Pancreas (tissue), 10 donors: ENCODE measurements at places on chromosomes 3 and 15. TPM values are rescaled to one million over a fixed set of nuclear protein-coding genes. Genes with fewer than 3 reads are reported as not detected.

The C2CD4B gene
- 43.0 TPM for total RNA-seq

GRCh38 chr3:17820275-17820674 is 77.8 kb upstream of the TBC1D5 start:
- H3K4me3 ChIP-seq = no peak overlapping the region
- no peaks in the 10 kb centered on the region for H3K36me3 ChIP-seq
- no peak for DNase-seq
- no peaks in the 10 kb centered on the region for H3K27me3 ChIP-seq

The UTS2B gene
- not detected for total RNA-seq

DNA sequence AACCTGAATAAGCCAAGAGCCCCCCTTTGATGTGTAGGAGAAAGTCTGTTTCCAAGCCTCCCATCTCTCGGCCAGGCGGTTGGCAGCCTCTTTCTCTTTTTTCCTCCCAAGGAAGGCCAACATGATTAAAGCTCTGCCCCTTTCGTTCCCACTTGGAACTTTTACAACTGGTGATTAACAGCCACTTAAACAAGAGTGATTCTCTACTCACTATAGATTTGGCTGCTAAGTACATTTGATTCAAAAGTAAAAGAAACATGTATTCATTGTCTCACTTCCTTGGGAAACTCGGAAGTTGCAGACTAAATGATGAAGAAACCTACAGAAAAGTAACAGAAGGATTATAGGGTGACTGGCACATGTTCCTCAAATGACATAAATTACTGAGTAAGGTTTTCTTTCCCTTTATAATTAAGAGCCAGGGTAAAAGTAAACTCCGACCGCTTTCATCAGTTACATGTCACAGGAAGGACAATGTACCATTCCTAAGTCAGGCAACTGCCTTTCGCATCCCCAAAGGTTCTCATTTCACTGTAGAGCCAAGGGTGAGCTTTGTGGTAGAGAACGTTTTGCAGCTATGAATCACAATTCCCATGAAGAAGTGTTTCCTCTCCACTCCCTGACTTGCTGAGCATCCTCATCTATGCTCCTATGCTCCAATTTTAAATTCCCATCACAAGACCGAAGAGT is 72.7 kb downstream of the MB21D2 start:
- DNase-seq = no peak
- H3K27me3 ChIP-seq = no peaks in the 10 kb centered on the region
- H3K4me1 ChIP-seq = peaks cover 3% of the 10 kb centered on the region
- no peaks in the 10 kb centered on the region for H3K36me3 ChIP-seq

DNA sequence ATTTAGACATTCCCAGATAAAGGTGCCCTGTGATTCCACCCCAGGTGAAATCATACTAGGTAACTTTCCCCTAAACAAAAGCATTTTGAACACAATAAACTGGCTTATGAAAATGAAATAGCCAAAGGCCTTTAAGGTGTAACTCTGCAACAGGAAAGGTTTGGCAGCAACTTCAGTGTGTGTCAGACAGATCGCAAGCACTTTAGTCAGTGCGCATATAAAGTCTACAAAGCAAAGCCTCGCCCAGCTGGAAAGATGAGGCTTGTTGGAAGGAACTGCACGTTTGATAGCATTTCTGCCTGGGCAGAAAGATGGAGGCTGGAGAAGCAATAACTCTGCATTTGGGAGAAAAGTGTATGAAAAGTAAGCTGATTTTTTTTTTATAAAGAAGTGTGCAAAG is 57.9 kb downstream of the PRICKLE2 start:
- DNase-seq = no peak
- no peaks in the 10 kb centered on the region for H3K27me3 ChIP-seq
- no peaks in the 10 kb centered on the region for H3K4me1 ChIP-seq
- no peak overlapping the region for H3K4me3 ChIP-seq

The GOLGA8T gene
- total RNA-seq = 0.95 TPM

DNA sequence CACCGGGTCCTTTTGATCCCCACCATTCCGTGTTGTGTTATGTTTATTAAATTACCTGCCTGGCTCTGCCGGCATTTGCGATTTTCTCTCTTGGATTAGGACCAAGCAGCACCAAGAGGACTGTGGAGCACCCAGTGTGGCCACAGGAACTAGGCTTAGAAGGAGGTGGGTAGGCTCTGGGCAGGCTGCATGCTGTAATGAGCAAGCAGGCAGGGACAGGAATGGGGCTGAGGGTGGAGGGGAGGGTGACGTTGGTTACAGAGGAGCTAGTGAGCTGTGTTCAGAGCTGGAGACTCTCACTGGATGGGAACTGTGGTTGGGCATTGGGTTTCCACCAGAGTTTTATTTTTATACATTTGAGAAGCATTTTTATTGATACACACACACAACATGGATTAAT is 7.9 kb upstream of the SCN5A start:
- H3K4me3 ChIP-seq = no peak overlapping the region
- H3K27me3 ChIP-seq = no peaks in the 10 kb centered on the region
- H3K4me1 ChIP-seq = no peaks in the 10 kb centered on the region
- no peaks in the 10 kb centered on the region for H3K36me3 ChIP-seq
- no peak overlapping the region for H3K27ac ChIP-seq

- H3K4me1 ChIP-seq = no peaks in the 10 kb centered on the region
- peak overlapping the region; percentile 52 for H3K4me3 ChIP-seq
- no peak for DNase-seq
- peak overlapping the region; percentile 44 for H3K27ac ChIP-seq
These were observed 1.0 kb upstream of the NR2F2 start for GRCh38 chr15:96329403-96329981.
